ENCODE measurements at places on chromosomes 6 and 20.

- DNase-seq = no peak
Observed at GRCh38 chr6:40897390-40898003, 141.5 kb downstream of the UNC5CL start.

DNA sequence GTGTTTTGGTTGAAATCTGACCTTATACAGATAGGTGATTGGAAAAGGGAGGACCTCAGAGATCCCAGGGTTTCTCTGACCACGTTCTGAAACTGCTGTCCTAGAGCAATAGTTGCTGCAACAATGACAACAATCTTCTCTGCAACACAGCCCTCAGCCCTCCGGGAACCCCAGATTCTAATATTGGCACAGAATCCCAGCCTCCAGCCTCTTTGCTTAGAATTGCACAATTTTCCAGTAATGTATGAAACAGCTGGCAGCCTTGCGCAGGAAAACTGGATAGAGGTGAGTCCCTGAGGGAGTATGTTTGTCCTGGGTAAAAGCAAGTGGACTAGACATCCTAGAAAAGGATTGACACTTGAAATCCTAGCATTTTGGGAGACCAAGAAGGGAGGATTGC, 30.4 kb upstream of the PNRC1 start:
- peak; percentile 61 for DNase-seq

- no peak for DNase-seq
Observed at GRCh38 chr6:35842381-35842780, 37.2 kb downstream of the LHFPL5 start.

DNA sequence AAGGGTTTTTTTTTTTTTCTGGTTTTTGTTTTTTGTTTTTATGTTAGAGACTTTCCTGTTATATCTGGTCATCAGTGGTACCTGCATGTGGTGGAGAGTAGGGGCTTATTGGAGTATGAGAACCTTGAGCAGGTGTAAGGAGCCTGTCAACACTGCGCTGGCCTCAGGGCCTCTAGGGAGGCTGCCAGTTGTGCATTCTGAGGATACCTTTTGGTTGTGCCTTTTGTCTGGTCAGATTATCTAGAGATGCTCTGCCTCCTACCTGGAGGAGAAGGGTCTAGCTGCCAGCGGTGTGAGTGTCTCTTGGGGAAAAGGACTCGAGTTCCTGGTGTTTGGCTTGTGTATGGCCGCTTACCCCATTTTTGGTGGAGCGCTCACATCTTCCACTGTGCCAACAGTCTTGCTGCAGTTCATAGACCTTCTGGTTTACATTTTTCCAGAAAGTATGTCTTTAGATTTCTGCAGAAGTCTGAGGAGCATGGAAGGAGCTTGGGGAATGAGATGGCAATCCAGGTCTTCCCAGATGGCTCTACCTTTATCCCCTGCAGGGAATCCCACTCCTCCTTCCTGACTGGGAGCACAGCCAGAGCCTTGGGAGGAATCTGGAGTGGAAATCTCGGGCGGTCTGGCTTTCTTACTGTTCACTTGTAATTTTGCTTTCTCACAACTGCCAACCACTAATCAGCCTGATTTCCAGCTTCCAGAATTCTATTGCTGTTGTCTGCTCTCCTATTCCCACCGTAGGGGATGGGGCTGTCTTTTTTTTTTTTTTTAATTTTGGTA, 49.9 kb downstream of the PTPN1 start:
- DNase-seq = no peak

DNA sequence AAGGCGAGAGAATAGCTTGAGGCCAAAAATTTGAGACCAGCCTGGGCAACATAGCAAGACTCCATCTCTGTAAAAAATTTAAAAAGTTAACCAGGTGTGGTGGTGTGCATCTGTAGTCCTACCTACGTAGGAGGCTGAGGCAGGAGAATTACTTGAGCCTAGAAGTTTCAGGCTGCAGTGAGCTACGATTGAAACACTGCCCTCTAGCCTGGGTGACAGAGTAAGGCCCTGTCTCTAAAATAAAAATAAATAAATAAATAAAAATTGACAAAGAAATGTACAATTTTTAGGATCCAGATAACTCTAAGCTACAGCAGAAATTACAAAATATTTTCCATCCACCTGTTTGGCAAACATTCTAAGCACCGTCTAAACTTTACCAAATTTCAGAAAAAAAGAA, 941.0 kb upstream of the ADGRB3 start:
- no peak for DNase-seq
